ENCODE measurements at places on chromosomes 11 and 22.

DNA sequence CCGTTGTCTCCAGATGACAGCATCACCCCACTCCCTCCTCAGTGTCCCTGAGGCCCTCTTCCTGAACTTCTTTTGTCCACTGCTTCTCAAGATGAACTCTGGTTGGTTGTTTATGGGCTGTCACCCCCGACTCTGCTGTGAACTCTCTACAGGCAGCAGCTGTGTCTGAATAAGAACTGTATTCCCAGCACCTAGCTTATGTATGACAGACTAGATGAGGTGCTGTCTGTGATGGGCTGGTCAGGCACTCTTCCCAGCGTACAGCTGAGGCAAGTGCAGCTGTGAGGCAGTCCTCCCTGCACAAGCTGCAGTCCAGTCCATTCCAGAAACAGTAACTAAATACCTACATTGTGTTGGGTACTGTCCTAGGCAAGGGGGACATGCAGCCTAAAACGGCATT is 111.4 kb upstream of the PITPNB start:
- DNase-seq = no peak

DNA sequence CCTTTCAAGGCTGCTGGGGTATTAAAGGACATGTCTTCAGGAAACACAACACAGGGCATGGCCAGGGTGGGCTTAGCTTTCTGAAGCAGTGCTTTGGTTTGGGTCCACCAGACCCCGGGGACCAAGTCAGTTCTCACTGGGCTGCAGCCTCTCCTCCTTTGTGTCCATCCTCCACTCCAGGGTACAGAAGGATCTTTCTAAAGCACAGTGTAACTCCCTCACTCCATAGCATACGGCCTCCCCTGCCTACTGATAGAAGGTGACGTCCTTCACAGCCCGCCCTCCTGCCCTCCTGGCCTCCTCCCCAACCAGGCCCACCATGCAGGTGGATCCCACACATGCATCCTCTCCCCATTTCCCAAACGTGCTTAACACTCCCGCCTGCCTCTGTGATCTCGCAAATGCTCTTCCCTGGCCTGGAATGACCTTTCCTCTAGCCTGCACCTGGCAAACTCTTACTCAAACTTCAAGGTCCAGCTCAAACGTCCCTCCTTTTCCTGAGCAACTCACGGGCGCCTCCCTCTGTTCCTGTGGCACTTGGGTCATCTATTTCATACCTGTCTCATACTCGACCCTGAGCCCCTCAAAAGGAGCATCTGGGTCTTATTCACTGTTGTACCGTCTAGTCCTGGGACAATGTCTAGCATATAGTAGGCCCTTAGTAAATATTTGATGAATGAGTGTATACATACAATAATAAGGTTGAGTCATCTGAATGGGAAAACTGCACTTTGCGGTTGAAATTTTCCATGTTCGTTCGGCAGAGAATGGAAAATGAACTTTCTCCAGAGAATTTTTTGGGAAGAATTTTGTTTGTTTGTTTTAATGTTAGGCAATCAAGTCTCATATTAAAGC is 187.7 kb downstream of the EFCAB6 start:
- DNase-seq = no peak

DNA sequence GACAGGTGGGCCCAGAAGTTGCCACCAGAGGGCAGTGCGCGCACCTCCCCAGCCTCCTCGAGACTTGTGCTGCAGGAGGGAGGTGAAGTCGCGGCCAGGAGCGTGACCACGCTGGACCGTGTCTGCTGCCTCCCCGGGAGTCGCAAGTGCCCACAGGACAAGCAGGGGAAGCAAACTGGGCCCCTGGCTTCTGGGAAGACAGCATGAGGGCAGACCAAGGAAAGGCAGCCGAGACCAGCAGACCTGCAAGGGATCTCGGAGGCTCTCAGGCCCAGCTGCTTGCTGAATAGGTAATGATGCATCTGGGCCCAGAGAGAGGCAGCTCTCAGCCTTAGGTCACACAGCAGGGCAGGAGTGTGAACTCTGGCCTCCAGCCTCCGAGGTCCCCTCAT is 17.0 kb upstream of the IL2RB start:
- DNase-seq = peak; percentile 83

GRCh38 chr11:90635886-90636285 is 413.0 kb upstream of the CHORDC1 start:
- no peak for DNase-seq

DNA sequence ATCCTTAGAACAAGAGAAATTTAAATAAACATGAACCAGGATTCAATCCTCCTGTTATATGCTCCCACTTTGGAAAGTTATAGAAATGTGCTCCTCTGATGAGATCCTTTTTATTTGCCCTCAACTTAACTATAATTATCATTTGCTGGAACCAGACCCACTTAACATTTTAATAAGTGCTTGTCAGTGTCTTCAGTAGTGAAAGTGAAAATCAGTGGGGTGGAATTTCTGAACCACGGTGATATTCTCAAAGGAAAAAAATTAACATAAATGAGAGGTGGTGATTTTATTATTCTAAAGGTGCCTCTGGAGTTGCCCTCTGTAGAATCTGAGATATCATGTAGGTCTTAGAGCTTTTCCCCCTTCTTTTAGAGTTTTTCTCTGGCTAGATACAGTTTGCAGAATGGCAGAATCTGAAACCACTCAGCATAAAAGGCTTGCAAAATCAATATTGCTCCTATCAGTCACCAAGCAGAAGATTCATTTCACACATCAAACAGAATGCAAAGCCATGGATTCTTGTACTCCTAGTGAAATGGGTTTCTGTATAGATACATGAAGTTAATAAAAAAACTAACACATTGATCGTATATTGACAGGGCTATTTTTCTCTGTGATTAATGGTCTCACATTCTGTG is 213.2 kb downstream of the LUZP2 start:
- DNase-seq = no peak

DNA sequence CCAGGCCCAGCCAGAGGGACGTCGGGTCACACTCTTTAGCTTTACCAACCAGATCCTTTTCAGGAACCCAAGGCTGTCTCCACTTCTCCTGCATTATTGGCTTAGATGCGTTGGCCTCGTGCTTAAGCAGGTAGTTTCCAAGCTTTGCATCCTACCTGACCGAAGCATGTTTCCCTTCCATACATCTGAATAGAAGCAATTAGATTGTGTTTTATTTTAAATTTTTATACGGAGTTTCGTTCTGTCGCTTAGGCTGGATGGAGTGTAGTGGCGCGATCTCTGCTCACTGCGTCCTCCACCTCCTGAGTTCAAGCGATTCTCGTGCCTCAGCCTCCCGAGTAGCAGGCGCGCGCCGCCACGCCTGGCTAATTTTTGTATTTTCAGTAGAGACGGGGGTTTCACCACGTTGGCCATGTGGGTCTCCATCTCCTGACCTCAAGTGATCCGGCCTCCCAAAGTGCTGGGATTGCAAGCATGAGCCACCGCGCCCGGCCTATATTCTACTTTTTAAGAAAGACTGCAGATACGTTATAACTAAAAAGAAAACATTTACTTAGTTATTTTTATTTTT is 677 bp downstream of the DYNC2H1 start:
- no peak for DNase-seq

DNA sequence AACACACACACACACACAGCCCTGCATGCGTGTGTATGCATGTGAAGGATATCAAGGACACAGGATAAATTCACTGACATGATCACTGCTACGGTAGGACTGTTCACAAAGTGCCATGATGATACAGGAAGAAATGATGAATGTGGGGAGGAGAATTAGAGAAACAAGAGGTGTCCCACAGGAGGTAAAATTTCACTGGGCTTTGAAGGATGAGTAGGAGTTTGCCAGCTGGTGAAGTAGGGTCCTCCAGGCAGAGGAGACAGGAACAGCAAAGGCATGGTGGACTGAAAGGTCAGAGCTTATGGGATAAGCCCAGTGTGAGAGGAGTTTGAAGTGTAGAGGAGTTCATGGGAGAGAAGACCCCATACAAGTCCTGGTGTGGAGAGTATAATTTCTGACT is 18.6 kb downstream of the NECTIN1 start:
- DNase-seq = no peak

DNA sequence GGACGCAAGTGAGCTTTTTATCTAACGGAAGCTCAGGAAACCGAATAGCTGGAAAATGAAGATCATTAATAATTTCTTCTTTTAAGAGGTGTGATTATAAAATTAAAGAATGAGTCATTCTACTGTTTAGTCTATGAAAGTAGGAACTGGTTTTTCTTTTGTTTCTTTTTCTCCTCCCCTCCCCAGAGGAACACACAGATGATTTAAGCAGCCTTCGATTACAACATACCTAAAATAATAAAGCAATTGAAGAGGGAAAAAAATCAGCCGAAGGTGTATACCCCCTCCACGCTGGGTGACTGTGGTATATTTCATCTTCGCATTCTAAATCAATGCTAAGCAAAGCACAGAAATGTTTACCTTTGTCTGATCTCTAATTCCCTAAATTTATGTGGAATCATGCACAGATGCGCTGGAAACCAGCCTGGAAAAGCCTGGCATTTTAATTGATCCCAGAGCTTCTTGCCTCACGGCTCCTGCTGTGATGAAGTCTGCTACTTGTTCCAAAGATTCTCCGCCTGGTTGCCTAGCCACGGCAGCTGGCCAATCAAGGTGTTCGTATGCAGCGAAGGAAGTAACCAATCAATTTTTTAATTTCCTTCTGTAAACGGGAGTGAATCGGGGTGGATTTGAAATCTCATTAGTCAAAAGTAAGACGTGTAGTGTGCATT is 133.9 kb downstream of the FANCF start:
- DNase-seq = no peak

DNA sequence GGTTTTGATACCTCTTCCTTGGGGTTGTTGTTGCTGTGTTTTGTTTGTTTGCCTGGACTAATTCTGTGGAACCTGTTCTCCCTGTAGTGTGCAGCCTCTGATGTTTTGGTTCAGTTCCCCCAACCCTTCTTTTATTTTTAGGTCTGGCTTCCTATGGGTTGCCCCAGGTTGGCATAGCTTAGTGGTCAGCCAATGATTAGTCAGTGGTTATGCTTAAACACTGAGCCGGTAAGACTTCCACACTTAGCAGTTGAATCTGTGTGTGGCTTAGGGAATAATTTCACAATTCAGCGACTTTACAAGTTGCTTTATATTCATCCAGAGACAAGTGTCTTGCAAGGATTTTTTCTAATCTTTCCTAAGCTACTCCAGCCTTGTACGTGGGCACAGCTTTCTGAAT is 78.6 kb upstream of the CLPB start:
- no peak for DNase-seq

- no peak for DNase-seq
Measured at GRCh38 chr11:75490221-75491181, 35.2 kb downstream of the GDPD5 start.

DNA sequence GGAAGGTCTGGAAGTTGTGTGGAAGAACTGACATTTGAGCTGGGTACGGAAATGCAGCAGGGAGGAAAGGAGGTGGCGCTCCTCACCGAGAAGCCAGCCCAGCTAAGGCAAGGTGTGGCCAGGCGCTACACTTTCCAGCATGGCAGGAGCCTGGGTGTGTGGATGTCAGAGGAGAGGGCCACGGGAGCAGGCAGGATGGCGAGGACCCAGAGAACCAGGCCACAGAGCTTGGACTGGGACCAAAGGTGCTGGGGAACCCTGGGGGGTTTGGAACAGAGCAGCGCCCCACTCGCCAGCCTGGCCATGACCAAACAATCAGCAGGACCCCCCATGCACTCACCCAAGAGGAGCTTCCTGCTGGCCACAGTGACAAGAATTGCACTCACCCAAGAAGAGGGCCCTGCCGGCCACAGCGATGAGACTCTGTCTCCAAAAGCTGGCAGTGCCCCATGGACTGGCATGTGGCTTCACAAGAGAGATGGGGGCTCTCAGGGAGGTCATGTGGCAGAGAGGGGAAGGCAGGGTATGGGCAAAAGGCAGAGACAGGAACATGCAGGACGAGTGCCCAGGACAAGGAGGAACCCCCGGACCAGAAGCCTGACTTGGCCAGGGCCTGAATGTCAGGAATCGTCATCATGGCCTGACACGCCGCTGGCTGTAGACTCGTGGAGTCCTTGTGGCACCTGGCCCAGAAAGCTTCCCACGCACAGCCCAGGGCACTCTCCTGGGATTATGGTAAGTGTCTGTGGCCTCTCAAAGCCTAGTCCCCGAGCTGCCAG is 45.4 kb downstream of the IGF2 start:
- DNase-seq = no peak

DNA sequence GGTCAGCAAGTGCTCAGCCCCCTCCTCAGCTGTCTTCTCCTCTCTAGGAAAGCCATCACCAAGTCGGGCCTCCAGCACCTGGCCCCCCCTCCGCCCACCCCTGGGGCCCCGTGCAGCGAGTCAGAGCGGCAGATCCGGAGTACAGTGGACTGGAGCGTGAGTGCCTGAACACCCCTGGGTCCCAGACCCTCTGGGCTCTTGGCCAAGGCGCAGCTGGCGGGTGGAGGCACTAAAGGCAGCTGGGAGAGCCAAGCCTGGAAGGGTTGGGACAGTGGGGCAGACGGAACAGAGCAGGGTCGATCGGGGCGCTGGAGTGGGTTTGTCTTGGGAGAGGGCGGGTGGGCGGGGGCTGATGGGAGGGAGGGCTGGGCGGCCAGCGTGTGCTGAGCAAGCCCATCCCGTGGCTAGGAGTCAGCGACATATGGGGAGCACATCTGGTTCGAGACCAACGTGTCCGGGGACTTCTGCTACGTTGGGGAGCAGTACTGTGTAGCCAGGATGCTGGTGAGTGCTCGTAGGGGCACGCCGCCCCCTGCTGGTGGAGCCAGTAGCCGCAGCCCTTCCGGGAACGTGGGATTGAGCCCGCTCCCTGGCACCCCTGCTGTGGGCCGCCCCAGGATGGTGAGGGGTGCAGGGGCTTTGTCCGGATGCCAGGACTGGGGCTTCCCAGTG is 14.1 kb upstream of the MDK start:
- peak; percentile 60 for DNase-seq

DNA sequence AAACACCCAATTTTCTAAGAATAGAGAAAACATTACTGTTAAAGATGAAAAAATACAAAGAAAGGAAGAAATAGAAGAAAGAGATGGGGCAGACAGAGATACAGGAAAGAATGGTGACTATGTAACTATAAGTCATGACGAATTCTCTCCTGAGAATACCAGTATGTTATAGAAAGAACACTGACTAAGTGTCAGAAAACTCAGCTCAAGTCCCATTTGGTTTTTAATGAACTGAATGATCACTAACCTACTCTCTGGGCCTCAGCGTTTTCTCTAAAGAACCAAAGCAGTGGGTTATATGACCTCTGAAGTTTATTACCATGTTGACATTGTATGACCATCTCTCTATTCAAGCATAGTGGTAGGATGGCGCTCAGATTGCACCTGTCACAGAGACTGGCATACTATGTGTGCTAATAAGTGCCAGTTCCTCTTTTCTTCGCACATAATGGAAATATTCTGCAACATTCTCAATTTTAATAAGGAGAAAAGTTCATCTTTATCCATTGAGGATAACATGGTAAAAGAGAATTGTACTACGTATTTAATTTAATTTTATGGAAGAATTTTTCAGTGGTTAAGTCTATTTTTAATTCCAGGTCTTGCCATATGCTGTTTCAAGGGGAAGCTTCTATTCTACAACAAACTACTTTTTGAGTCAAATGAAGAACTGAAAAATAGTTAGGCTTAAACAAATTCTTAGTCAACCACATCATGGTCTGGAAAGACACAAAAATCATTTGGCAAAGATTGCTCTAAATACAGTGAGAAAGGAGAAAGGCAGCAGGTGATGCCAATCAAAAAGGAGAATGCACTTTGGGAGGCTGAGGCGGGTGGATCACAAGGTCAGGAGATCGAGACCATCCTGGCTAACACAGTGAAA is 25.0 kb upstream of the EED start:
- no peak for DNase-seq

- DNase-seq = no peak
Measured at GRCh38 chr11:120994091-120994859, 29.6 kb upstream of the TBCEL start.
